ENCODE measurements at places on chromosomes 4 and X.

DNA sequence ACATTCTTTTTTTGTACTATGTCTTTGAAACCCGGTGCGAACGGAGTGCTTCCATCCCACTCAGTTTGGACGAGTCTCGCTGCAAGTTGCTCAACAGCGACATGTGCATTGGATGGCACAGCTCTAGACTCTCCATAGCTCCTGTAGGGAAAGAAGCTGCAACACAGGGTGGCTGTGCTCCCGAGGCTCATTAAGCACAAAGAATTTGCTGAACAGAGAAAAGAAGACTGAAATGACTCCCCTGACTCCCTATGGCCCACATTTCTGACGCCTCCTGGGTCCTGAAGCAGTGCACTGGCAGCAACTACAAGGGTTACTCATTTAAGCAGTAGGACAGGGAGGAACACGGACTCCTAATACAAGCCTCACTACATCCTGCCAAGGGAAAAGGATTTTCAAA lies 127.4 kb downstream of the SH3RF1 start:
- no peak for DNase-seq

GRCh38 chrX:79524642-79525041 lies 157.5 kb upstream of the ITM2A start:
- DNase-seq = no peak

DNA sequence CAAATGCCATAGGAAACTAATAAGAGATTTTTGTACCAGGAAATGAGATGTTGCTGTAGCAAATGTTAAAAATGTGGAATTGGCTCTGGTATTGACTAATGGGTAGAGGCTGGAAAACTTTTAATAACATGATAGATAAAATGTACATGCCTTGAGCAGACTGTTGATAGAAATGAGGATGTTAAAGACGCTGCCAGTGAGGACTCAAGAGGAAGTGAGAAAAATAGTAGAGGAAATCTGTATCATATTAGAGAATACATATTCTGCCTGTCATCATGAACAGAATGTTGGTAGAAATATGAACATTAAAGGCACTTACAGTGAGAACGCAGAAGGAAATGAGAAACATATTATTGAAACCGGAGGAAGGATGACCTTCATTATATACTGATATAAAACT lies 577.2 kb upstream of the HTR2C start:
- no peak for DNase-seq

- DNase-seq = peak; percentile 23
Measured at GRCh38 chr4:168183717-168184571, 91.6 kb downstream of the ANXA10 start.

GRCh38 chrX:44915361-44915868 lies 42.4 kb downstream of the KDM6A start:
- no peak for DNase-seq

DNA sequence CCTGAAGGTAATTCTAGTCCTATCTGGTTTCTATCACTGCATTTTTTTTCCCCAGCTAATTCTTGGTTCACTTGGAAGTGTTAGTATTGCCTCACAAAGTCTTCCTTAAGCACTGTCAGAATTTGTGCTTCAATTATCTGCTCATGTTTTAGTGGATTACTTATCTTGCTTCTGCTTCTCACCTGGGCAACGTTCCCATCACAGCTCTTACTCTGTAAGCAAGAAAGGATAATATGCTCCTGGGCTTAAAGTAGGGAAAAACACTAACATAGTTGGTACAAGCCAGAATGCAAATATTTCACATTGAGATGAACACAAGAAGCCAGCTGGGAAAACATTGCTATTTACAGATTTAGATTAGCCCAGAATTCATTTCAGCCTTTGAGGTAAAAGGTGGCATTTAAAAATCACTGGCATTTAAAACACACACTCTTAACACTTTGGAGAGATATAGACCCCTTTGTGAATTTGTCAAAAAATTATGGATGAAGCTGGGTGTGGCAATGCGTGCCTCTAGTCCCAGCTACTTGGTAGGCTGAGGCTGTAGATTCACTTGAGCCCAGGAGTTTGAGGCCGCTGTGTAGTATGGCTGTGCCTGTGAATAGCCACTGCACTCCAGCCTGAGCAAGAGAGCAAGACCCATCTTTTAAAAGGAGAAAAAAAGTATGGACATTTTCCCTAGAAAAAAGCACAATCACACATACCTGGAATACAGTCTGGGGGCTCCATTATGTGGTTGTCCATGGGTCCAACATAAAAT lies 6.6 kb upstream of the PTPN13 start:
- no peak for DNase-seq

DNA sequence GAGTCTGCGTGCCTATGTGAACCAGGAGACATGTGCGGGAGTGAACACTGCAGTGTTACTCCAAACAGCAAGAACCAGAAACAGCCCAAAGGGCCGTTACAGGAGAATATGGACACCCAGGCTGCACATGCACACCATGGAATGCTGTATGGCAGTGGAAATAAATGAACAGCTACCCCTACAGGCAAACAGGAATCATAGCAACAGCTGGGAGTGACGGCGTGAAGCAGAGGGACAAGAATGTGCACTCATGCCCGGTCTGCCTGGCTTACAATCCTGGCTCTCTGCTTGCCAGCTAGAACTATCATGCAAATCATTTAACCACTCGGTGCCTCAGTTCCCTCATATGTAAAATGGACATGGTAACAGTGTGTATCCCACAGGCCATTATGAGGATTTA lies 16.6 kb downstream of the GPKOW start:
- DNase-seq = peak; percentile 41

- DNase-seq = no peak
Measured at GRCh38 chrX:10379878-10380277, 223.1 kb downstream of the CLCN4 start.

- DNase-seq = no peak
Measured at GRCh38 chrX:19986531-19986930, 4.3 kb downstream of the BCLAF3 start.

DNA sequence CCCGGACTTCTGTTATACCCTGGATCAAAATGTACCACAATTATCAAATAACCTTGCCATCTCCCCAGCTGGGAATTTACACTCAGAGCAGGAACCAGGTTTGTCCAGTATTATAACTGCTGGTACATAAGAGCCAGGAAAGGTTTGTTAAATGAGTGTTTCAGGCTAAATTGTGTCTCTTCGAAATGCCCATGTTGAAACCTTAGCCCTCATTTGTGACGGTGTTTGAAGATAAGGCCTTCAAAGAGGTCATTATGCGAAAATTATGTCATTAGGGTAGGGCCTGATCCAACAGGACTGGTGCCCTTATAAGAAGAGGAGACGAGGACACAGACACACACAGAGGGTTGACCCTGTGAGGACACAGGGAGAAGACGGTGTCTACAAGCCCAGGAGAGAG lies 73.5 kb upstream of the DHRSX start:
- DNase-seq = no peak

DNA sequence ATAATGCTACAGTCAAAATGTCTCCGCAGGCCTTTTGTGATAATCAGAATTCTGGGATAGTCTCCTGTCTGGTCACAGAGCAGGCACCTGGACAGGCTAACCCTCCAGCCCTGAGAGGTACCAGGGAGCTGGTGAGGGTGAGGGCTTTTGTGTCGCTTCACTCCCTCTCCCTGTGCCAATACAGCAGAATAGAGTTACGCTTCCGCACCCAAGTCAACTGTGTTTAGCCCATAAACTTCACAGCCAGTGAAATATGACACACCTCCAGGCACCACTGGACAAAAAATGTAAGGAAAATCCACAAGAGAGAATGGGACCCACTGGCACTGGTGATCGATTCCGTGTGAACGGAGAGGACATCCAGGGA lies 1.3 kb downstream of the GAK start:
- no peak for DNase-seq

- DNase-seq = no peak
Measured at GRCh38 chr4:7818399-7818911, 121.2 kb downstream of the AFAP1 start.

DNA sequence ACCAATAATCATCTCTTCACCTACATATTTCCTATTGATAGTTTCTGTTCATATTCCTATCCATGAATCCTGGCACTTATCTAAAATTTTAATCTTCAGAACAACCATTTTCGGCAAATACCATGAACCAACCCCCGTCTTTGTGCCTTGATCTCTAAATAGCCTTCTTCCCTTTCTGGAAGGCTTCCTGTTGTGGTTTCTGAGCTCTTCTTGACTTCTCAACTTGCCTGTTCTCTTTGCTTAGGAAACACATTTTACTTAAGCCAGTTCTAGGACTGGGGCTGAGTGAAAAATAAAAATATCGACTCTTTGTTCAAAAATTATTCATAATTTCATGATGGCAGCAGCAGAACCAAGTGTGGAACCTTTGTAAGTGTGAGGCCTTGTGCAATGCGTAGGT lies 882.4 kb downstream of the C4orf33 start:
- DNase-seq = no peak

DNA sequence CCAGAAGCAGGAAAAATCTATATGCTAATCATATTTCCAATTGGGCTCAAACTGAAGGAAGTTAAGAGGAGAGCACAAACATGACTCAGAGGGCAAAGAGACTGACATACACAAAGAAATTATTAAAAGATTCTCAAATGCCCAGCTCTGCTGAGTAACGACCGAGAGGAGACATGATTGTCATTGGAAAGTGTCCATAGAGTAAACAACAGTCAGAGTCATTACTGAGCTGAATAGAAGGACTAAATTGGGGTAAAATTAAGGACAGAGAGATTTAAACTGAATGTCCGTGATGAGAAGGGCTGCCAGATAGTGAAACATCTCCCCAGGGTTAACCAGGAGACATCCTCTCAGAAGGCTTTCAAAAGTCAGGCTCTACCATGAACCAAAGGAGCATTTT lies 111.2 kb upstream of the GALNT7 start:
- no peak for DNase-seq

GRCh38 chr4:84678976-84679744 lies 96.2 kb downstream of the CDS1 start:
- DNase-seq = no peak

DNA sequence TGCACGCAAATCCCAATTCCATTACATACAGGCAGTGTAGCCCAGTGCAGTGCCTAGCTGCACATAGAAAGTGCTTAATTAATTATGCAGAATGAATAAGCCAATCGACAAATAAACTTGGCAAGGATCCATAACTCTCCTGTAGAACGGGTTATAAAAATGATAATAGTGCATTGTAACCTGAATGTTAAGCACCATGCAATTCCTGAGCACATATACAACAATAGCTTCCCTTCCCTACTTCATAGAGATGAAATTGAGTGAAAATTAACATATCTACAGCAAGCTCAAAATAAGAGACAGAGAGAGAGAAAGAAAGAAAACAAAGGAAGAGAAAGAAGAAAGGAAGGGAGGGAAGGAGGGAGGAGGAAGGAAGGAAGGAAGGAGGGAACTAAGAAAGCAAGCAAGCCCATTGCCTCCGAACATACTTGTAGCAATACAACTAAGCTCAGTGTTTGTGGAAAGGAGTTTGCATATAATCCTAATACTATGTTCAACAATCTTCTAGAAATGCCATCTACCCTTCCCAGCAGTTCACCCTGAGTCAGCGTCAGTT lies 1074.0 kb upstream of the LCORL start:
- DNase-seq = no peak

- DNase-seq = no peak
Measured at GRCh38 chrX:45872480-45872879, 671.8 kb upstream of the DIPK2B start.

DNA sequence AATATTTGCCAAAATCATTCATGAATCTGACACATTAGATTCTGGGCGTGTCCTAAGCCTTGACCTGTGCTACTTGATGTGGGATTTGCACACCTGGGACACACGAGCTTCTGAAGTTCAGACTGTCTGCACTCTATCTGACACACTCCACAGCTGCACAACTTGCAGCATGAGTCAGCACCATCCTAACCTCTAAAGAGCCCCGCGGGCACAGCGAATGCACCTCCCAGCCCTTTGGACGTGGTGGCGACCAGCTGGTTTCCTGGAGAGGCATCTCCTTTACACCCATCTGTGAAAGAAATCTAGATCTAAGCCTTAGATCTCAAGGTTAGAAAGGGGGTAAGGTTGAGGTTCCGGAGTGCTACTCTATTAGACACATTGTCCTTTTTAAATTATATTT lies 69.2 kb downstream of the SORBS2 start:
- no peak for DNase-seq

DNA sequence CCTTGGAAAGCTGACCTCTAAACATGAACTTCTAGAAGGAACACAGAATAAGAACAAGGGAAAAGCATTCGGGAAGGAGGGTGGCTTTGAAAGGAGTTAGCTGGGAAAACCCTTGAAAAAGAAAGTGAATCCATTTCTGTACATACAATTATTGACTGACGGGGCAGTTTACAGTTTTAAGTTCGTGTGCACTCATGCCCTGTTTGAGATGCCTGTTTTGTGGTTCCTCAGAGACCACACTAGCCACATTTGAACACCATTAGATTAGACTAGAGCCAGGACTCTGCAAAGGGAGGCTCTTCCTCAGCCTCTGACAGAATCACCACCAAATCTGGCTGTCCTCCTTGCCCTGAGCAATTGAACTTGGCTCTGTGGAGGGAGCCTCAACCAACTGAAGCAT lies 158.3 kb downstream of the PALLD start:
- no peak for DNase-seq

Measured in CD4-positive, alpha-beta T cell treated with Interleukin-21 for 1 hour (primary cell).